Fibroblast of pulmonary artery (primary cell): ENCODE measurements at places on chromosomes 6 and 20.

GRCh38 chr6:133428295-133428694, 187.1 kb downstream of the EYA4 start:
- DNase-seq: peak; percentile 56

- no peak for DNase-seq
Observed at GRCh38 chr6:82767037-82767436, 298.6 kb downstream of the UBE3D start.

- no peak for DNase-seq
Observed at GRCh38 chr6:41755895-41756294, 8.7 kb upstream of the PGC start.

DNA sequence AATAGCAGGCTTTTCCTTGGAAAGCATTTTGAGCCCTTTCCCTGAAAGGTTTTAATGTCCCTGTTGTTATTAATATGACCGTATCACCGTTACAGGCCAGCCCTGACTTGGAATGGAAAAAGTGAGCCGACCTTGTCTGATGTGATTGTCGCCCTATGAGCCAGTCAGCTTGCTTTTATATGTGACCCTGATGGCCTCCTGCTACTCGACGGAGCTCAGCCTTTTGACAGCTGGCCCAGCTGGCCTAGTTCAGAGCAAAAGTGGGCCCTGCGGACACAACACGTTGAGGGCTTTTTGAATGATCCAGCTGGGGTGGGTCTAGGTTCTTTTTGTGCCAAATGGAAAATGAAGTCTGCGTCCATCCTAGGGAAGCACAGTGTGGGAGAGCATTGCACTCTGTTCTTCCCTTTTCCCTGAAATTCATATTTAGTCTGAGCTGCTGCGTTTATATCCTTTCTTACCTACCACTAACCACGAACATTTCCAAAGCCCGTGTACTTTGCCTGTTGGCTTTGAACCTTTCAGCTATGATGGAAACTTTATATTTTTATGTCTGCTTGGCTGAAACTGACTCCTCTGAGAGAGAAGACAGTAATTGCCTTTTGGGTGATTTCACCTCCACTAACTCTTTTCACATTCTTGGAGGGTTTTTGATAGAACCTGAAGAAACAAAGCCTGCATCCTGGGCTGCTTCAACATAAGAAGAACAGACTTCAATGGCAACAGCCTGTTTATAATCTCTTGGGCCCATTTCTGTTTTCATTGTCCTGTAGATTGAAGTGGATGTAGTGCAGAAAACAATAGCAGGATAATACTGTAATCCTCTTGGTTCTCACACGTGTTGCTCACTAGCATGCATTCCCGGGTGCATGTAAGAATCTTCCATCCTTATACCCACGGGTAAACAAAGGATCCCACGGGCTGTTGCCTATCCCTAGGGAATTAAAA, 121.8 kb upstream of the HDGFL1 start:
- DNase-seq: peak; percentile 35

GRCh38 chr20:62358171-62359042, 8.7 kb downstream of the LAMA5 start:
- no peak for DNase-seq

- no peak for DNase-seq
Observed at GRCh38 chr20:33022694-33023438, 8.6 kb upstream of the BPIFB6 start.

GRCh38 chr6:63558278-63558677, 14.0 kb upstream of the LOC128125822 start:
- no peak for DNase-seq

DNA sequence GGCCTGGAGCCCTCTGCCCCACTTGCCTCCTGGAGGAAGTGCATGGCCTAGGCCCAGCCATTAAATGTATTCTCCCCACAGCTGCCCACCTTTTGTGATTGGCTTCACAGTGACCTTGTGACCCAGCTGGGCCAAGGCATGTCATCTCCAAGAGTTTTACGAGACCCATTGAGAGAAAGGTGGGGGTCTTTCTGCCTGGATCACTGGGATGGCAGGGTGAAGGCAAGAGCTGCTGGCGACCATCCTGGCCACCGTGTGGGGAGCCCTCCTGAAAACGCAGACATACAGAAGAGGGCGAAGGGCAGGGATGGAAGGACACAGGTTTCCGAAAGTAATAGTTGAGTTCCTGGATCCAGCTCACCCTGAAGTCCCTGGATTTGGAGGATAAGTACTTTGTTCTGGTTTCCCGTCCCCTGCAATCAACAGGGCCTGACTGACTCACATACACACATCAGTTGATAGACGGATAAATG, 12.3 kb upstream of the SPO11 start:
- DNase-seq: no peak

GRCh38 chr6:138370631-138371451, 6.9 kb upstream of the SMIM28 start:
- no peak for DNase-seq

GRCh38 chr6:130303431-130303830, 62.4 kb upstream of the TMEM200A start:
- DNase-seq: no peak

DNA sequence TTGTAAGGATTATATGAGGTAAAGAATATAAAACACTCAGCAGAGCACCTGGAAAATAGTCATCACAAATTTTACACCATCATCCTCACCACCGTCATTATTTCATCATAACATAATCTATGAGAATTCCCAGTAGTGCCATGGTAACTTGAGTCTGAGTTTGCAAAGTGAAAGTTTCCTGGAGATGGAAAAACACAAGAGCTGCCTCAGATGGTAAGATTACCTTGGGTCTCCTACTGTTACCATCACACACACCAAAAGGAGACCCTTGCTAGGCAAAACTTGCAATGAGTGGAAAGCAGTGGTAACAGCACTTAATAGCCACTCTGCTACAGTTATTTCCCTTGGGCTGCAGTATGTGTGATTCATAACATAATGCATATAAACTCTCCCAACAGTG, 589.8 kb downstream of the RNF144B start:
- no peak for DNase-seq

GRCh38 chr20:23451956-23452487, 654 bp downstream of the CST11 start:
- DNase-seq: no peak

DNA sequence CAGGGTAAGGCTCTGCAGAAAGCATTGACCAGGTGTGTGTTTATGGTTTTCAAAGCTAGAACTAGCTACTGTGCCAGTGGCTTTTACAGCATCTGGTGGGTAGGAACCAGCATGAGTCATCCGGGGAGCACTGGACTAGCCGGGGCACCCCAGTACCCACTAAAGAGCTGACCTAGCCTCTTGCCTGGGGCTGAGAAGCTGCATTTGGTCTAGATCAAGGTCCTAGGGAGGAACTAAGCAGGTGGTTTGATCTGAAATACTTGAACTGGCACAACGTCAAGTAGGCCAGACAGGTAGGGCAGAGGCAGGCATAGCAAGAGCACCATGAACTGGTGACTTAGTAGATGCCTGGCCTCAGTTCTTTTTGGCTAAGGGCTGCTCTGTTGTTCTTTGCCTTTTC, 109.8 kb upstream of the PTPRK start:
- no peak for DNase-seq

DNA sequence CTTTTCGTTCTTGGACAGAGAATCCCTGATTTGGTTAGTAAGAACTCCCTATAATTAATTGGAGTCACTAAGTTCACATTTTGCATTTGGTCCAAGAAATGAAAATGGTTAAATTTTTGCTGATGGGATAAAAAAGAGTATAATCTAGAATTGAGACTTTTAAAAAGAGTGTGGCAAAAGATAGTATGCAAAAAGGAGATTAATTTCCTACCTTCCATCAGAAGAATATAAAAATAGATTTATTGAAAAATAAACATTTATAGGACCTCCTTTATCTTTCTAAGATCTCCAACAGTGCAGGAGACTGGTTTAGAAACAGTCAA, 105.5 kb upstream of the EEF1E1 start:
- no peak for DNase-seq

- peak; percentile 21 for DNase-seq
Observed at GRCh38 chr6:81750681-81751387, 1.6 kb downstream of the TENT5A start.

- no peak for DNase-seq
Observed at GRCh38 chr6:97392735-97393134, 109.7 kb upstream of the MMS22L start.

DNA sequence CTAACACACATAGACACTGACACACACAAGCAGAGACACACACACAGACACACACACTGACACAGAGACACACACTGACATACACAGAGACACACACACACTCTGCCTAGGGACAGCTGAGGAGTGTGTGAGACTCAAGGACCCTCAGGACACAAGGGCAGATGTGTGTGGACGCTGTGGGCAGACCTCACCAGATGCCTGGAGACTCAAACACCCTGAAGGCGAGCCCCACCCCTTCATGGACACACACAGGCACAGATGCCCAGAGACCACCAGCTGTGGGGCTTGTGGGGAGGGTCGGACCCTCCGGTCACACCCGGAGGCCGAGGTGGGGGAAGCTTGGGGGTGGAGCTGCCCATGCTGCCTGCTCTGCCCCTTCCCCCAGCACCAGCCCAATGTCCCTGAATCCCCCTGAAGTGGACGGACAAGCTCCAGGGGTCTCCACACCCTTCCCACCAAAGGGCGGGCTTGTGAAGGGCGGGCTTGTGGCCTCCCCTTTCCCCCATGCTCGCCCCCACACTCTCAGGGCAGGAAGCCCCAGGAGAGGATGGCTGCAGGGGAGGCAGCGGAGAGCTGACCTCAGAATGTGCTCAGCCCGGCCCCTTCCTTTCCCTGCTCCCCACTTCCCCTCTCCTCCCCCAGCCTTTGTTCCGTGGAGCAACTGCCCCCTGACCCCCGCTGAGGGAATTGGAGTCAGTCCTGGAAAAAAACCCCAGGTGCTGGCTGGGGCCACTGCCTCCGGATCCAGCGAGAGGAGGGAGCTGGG, 13.9 kb upstream of the ABHD16B start:
- DNase-seq: no peak

- DNase-seq: no peak
Observed at GRCh38 chr6:109446541-109446940, 6.0 kb downstream of the SMPD2 start.

- no peak for DNase-seq
Observed at GRCh38 chr20:37991908-37992307, 41.3 kb downstream of the TTI1 start.

GRCh38 chr6:11218538-11219399, 13.7 kb downstream of the NEDD9 start:
- DNase-seq: peak; percentile 94

DNA sequence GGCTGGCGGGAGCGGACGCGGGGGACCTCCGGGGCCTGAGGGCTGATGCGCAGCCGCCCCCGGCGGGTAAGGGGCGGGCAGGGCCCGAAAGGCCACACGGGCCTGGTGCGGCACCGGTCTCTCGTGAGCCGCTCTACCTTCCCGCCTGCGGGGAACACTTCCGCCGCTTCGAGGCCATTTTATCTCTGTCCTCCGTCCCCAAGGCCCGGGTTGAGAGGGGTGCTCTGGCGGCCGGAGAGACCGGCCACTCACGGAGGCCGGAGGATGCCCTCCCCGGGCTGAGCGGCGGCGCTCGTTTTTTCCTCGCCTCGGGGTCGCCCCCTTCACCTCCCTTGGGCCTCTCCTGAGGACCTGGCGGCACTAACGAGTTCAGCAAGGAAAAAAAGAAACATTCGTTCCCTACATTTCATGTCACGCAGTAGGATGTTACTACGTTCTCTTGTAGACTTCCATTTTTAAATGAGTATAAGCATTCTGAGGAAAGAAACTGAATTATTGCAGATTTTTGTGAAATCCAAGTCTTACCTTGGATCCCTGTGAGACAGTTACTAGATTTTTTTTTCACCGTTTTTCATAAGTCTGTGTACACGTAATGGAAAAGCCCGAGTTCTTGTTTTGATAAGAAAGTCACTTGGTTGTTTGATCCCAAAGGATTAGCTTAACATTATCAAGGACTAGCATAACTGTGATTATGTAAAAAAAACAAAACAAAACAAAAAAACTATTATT, 575 bp downstream of the WTAP start:
- peak; percentile 35 for DNase-seq

DNA sequence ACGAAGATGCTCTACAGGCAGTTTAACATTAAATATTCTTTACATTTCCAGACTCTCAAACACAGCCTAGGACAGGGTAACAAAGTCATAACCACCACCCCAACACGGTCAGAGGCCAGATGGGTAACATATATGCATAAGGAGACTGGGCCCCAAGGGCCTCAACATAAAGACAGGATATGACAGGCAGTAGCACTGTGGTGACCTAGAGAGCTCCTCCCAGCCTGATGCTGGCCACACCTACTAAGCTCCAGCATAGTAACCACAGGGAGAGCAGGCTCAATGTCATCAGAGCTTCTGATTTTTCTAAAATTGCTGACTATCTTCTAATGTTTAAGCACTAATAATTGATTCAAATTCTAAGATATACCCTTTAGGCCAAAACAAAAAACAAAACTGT, 21.7 kb downstream of the SMLR1 start:
- no peak for DNase-seq

GRCh38 chr6:1558388-1558787, 51.3 kb upstream of the FOXC1 start:
- DNase-seq: no peak

- DNase-seq: no peak
Observed at GRCh38 chr6:10535193-10535592, 14.0 kb downstream of the GCNT2 start.

- DNase-seq: peak; percentile 63
Observed at GRCh38 chr20:10385850-10386544, 48.0 kb downstream of the MKKS start.

DNA sequence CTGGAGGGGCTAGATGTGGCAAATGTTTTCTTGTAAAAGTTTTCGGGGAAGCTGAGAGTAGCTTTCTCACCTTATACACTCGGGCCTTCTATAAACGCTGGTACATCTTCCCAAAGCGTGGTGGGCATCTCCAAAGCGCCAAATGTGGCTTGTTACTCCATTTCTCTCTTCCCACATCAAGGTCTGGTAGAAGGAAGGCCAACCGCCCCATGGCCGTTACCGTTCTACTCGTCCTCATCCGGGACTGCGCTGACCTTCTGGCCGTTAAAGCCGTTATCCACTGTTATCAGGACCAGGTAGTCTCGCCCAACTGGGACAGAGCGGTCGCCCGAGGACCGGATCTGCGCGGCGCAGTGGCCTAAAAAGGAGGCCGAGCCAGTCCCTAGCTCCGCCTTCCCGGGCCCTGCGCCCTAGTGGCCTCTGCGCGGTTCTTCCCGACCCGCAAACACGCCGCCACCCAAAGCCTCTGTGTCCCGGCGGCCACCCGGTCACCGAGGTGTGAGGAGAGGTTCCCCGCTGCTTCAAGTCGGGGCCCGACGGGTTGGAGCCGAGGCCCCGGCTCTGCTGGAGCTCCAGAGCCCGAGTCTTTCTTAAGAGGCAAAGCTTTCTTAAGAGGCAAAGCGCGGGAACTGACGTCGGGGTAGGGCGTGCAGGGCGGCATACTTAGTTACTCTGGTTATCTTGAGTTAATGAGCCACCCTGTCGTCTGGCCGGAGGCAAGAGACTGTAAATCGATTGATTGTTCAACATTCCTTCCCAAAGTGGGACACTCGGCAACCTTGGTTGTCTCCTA, 90.5 kb downstream of the GPX5 start:
- no peak for DNase-seq
